ENCODE measurements at places on chromosomes 11 and 22.

DNA sequence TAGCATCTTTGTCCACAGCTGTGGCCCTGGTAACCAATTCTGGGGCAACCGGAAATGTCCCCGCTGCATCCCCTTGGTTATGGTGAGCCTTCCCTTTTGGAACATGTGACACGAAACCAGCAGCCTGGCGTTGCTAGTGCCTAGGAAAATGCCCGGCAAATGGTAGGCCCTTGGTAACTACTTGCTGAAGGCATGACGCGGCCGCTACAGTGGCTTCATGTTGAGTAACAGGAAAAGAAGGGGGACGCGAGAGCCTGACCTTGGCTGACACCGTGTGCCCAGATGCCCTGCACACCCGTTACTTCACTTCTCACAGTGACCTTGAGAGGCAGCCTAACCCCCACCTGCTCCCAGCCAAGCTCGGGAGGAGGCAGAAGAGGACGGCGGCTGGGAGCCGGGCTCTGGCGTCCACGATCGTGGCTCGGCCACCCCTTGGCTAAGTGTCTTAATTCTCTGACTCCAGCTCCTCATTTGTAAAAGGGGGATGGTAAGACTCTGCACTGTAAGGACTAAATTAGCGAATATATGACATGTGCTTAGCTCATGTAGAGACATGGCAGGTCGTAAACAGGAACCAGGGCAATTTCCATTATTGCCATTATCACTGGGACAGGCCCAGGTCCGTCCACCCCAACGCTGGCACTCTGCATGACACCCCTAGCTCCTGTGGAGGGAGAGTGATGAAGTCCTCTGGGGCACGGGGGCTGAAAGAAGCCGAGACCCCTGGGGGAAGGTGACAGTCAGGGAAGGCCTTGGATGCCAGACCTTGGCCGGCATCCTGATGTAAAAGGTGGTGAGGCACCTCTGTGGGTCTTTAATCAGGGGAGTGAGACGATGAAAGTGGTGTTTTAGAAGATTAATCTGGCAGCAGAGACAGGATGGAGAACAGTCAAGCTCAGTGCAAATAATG, 18.9 kb downstream of the IFT27 start:
- no peak for DNase-seq

- DNase-seq: no peak
Observed at GRCh38 chr11:135002236-135002635, 590.2 kb upstream of the B3GAT1 start.

- no peak for DNase-seq
Observed at GRCh38 chr11:110242746-110243145, 53.7 kb downstream of the RDX start.

DNA sequence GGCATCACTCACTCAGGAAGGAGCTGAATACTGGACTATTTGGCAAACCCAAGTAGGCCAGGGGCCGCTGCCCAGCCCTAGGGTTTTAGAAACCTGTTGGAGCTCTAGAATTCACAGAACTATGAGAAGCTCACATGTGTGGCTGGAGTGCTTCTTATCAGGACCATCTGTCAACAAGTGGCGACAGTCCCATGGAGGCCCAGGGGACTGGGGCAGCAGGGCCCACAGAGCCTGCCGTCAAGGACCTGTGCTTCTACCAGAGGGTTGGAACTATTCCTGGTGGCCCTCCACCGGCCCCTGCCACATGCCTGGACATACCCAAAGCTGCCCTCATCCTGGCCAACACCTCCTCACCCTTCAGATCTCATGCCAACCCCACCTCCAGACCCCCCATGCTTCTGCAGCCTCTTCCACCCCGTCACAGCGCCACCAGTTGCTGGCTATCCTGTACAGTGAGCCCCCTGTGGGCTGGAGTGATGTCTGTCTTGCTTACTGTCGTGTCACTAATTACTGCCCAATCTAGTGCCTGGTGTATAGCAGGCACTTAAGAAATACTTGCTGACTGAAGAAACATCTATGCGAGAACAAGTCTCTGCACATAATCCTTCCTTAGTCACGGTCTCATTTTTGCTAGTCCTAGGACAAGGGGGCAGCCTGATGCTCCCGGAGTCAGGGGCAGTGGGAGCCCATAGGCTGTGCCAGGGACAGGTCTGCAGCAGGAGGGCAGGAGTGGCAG, 27.2 kb upstream of the RASL10A start:
- DNase-seq: no peak

DNA sequence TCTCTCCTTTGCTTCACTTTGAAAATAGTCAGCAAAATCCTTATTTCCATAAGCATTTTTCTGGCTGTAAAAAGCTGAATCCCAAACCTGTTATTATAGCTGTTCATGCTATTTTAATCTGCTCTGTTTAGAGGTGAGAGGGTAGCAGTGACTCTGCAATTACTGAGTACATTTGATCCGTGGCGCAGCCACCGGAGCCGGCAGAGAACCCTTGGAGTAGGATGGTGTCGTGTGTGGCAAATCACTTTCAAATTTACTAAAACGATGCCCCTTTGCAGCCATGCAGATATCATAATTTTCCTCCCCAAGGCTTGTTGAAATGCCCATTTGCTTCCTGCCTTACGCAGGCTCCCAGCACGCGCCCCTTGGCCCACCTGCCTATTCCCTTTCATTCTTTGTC, 69.6 kb downstream of the ZBTB16 start:
- DNase-seq: no peak

DNA sequence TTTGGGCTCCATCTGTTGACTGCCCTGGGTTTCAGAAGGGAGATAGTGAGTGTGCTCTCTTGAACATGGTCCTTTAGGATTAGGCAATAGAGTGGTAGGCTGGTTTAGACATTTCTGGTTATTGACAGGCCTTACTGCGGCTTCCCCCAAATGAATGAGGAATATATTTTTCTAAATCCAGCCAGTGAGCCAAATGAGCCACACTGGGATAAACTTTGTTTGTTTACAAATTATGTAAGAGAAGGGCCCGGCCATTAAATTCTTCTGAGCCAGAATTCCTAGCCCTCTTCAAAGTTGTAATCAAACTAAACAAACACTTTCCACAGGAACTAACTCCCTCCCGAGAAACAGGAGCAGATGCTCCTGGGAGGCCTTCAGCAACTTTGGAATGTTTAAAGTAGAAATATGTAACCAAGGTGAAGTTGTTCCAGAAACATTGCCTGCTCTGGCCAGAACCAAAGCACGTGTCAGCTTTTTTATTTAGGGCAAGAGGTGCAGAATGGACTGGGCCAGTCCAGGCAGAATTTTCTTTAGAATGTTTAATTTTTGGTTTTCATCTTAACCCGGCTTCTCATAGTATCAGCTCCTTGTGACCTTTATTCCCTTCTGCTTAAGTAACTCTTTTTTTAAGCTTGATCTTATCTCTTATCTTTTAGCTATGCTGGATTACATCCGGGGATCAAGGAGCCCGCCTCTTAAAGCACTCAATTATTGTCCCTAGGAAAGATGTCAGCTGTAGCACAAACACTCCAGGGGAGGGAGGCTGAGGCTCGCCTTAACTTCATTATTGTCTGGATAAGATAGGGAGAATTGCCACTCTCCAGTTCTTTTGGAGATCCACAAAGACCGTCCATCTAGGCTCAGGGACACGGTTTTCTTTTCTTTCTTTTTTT, 28.7 kb downstream of the ZNRF3 start:
- no peak for DNase-seq

DNA sequence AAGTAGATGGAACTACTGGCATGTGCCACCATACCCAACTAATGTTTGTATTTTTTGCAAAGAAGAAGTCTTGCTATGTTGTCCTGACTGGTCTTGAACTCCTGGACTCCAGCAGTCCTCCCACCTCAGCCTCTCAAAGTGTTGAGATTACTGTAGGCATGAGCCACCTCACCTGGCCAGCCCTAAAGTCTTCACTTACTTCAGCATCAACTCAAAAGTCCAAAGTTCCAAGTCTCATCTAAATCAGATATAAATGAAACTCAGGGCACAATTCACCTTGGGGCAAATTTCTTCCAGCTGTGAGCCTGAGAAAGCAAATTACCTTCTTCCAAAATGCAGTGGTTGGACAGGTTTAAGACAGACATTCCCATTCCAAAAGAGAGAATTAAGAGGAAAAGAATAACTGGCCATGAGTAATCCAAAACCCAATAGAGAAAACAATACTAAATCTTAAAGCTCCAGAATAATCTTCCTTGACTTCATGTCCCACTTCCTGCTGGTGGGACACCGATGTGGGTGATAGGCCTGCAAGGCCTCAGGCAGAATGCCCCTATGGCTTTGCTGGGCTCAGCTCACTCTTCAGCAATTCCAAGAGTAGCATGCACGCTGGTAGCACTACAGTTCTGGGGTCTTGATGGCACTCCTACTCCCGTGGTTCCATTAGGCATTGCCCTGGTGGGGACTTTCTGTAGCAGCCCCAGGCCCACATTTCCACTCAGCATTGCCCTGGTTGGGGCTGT, 50.3 kb downstream of the TUG1 start:
- DNase-seq: no peak

DNA sequence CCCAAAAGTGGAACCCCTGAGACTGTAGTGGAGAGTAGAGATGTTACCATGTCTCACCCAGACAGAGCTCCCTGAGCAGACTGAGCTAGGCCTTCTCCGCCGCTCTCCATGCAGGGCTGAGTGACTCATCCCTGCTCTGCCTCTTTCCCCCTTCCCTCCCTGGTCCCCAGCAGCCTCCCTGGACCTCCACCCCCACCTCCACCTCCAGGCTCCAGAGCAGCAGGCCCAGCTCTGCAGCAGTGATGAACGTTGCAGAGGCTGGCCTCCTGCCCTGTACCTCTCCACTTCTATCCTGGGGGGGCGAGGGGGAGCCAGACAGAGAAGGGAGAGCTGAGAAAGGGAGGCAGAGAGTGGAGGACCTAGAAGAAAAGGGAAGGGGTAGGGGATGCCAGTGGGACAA, 19.3 kb upstream of the ARAP1 start:
- DNase-seq: no peak
